ENCODE measurements at places on chromosomes 3 and 15. TPM values are rescaled to one million over a fixed set of nuclear protein-coding genes. Genes with fewer than 3 reads are reported as not detected.

MIX23 gene
- total RNA-seq = 22.1 TPM

MKRN3 gene
- 0.32 TPM for total RNA-seq

DPP8 gene
- total RNA-seq = 33.7 TPM

SEMA4B gene
- 16.2 TPM for total RNA-seq

ESYT3 gene
- 0.16 TPM for total RNA-seq

ADIPOQ gene
- not detected for total RNA-seq

CXCR6 gene
- not detected for total RNA-seq

POPDC2 gene
- total RNA-seq = 0.26 TPM

CD200R1 gene
- total RNA-seq = 0.09 TPM

GRK7 gene
- not detected for total RNA-seq

PGBD4 gene
- 1.8 TPM for total RNA-seq

SPESP1 gene
- 14.3 TPM for total RNA-seq

P2RY14 gene
- total RNA-seq = not detected

C3orf49 gene
- not detected for total RNA-seq

KY gene
- 0.69 TPM for total RNA-seq

TLR9 gene
- under 0.01 TPM for total RNA-seq

USP4 gene
- 27.4 TPM for total RNA-seq

PAQR9 gene
- total RNA-seq = 0.16 TPM

ACKR4 gene
- total RNA-seq = 4.7 TPM

GUCA1C gene
- total RNA-seq = not detected

CA12 gene
- 101 TPM for total RNA-seq

ASB14 gene
- 0.17 TPM for total RNA-seq

PP2D1 gene
- total RNA-seq = not detected

HTD2 gene
- total RNA-seq = 6.4 TPM

CPNE9 gene
- total RNA-seq = not detected

GABRR3 gene
- total RNA-seq = not detected

NTRK3 gene
- total RNA-seq = not detected

ABHD6 gene
- total RNA-seq = 3.7 TPM

FBLN2 gene
- total RNA-seq = 621 TPM

CLDN16 gene
- not detected for total RNA-seq

CASR gene
- not detected for total RNA-seq

NUDT16 gene
- 14.9 TPM for total RNA-seq

FRMD5 gene
- total RNA-seq = 9.3 TPM

TEX55 gene
- not detected for total RNA-seq

CLRN1 gene
- not detected for total RNA-seq

FSTL1 gene
- total RNA-seq = 526 TPM

PRRT3 gene
- 1.9 TPM for total RNA-seq

SAMD7 gene
- not detected for total RNA-seq

OSTN gene
- total RNA-seq = not detected

LDHAL6B gene
- total RNA-seq = not detected

ALG1L2 gene
- not detected for total RNA-seq

OR5K2 gene
- total RNA-seq = not detected

KLHDC8B gene
- 67.5 TPM for total RNA-seq

CFAP100 gene
- total RNA-seq = not detected

PLXNA1 gene
- 25.5 TPM for total RNA-seq

GOLGA8H gene
- total RNA-seq = 0.16 TPM

CHRM5 gene
- total RNA-seq = under 0.01 TPM

SERPINI2 gene
- not detected for total RNA-seq

OCA2 gene
- total RNA-seq = not detected

DNAJC19 gene
- total RNA-seq = 26.5 TPM

GOLGA6A gene
- total RNA-seq = under 0.01 TPM

GOLGA8Q gene
- 2.8 TPM for total RNA-seq

Data from bronchial smooth muscle cell (primary cell).